H1 (cell line): ENCODE measurements at places on chromosomes 3 and 15. TPM values are rescaled to one million over a fixed set of nuclear protein-coding genes. Genes with fewer than 3 reads are reported as not detected.
A peak's percentile ranks its signal among the peaks of the same experiment; 100 is the strongest.

GRCh38 chr3:177195242-177195991 lies 1.9 kb downstream of the TBL1XR1 start:
- no peaks in the 10 kb centered on the region for H3K27me3 ChIP-seq
- DNase-seq = no peak
- H3K36me3 ChIP-seq = no peaks in the 10 kb centered on the region
- H3K4me1 ChIP-seq = peaks cover 31% of the 10 kb centered on the region
- H3K4me3 ChIP-seq = peak overlapping the region; percentile 98

GRCh38 chr3:163577271-163577670 lies 1501.0 kb downstream of the SI start:
- no peaks in the 10 kb centered on the region for H3K4me1 ChIP-seq
- no peak for DNase-seq
- no peaks in the 10 kb centered on the region for H3K36me3 ChIP-seq
- H3K27me3 ChIP-seq = no peaks in the 10 kb centered on the region
- H3K4me3 ChIP-seq = no peak overlapping the region
- H3K27ac ChIP-seq = no peak overlapping the region

GRCh38 chr3:127710155-127710941 lies 37.6 kb downstream of the ABTB1 start:
- H3K27me3 ChIP-seq = no peaks in the 10 kb centered on the region
- no peak for DNase-seq
- H3K4me3 ChIP-seq = no peak overlapping the region
- H3K27ac ChIP-seq = no peak overlapping the region
- H3K4me1 ChIP-seq = peaks cover 5% of the 10 kb centered on the region; the same call in 1 of the 2 replicates
- H3K36me3 ChIP-seq = no peaks in the 10 kb centered on the region

DNA sequence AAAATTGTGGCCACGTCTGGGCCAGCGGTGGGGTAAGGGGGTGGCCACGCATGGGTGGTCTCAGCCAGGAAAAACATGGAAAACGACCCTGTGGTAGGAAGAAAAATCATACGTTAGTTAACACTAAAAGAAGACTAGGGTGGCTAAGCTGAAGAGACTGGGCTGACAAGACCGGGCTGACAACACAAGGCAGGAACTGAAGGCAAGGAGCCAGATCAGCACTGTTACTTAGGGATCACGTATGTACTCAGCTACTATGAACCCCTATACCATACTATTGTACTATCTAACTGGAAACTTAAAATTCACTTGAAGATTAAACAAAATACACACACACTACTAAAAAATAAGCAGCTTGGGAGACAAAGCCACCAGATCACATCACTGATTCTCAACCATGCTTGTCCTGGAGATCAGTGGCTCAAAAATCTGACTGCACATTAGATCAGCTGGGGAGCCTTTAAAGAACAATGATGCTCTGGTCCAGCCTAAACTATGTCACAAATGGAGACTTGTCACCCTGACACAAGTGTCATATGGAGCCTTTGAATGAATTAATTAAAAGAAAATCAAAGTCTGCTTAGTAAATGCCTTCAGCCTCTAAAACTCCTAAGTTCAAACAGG lies 442.2 kb downstream of the SHQ1 start:
- no peak for DNase-seq
- H3K27me3 ChIP-seq = no peaks in the 10 kb centered on the region
- H3K4me3 ChIP-seq = no peak overlapping the region
- H3K36me3 ChIP-seq = no peaks in the 10 kb centered on the region

GRCh38 chr3:69203631-69204314 lies 81.4 kb upstream of the LMOD3 start:
- DNase-seq = no peak
- H3K4me3 ChIP-seq = no peak overlapping the region

GRCh38 chr3:196203846-196204245 lies 7.4 kb downstream of the ZDHHC19 start:
- H3K27ac ChIP-seq = no peak overlapping the region
- no peak overlapping the region for H3K4me3 ChIP-seq
- no peak for DNase-seq

GRCh38 chr3:185172086-185173049 lies 19.5 kb upstream of the C3orf70 start:
- H3K4me3 ChIP-seq = no peak overlapping the region
- no peaks in the 10 kb centered on the region for H3K36me3 ChIP-seq
- no peak for DNase-seq
- no peak overlapping the region for H3K27ac ChIP-seq
- H3K27me3 ChIP-seq = no peaks in the 10 kb centered on the region
- H3K4me1 ChIP-seq = peaks cover 3% of the 10 kb centered on the region

DNA sequence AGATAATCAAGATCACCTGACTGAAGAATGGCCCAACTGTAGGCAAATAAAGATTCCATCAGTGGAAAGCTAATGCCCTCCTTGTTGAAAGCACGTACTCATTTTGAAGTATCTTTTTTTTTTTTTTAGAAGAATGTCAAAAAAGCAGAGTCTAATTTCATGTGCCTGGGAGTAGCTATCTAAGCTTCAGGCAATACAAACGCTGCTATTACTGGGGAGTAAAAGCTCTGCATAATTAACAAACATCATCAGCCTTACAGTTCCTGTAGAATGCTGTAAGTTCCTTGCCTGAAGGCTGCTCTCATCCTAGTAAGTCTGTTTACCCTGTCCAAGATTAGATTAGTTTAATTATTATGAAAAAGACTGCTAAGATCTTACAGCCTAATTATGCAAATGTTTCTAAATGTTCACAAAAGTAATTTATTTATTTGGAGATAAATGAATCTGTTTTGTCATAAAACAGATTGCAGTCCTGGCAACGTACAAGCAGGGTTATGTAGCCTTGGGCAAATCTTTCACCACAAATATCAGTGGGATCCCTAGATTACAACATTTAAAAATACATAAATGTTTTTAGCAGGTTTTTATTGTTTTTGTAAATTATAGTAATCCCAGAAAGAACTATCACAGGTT lies 451.3 kb upstream of the AGTR1 start:
- H3K27me3 ChIP-seq = no peaks in the 10 kb centered on the region
- no peaks in the 10 kb centered on the region for H3K4me1 ChIP-seq
- H3K27ac ChIP-seq = no peak overlapping the region
- H3K4me3 ChIP-seq = no peak overlapping the region
- no peaks in the 10 kb centered on the region for H3K36me3 ChIP-seq

DNA sequence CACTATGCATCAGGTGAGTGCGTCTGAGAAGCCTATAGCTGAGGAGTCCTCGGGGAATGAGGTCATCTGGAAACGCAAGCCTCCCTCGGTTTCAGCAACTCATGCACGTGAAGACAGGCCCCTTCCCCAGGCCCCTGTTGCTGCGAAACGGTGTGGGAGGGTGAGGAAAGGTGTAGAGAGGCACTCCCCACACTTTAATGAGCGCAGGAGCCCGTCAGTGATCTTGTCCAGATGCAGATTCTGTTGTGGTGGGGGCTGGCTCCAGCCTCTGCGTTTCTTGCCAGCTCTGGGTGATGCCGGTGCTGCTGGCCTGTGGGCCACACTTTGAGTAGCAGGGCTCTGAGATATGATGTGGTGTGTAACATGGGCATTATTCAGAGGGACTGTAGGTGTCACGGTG lies 38.6 kb upstream of the LACTB start:
- H3K4me3 ChIP-seq = no peak overlapping the region
- no peaks in the 10 kb centered on the region for H3K36me3 ChIP-seq
- H3K4me1 ChIP-seq = peaks cover under 1% of the 10 kb centered on the region; the same call in 1 of the 2 replicates
- H3K27me3 ChIP-seq = no peaks in the 10 kb centered on the region
- H3K27ac ChIP-seq = no peak overlapping the region
- DNase-seq = no peak

GRCh38 chr3:141391991-141392316 lies 23.6 kb downstream of the ZBTB38 start:
- H3K36me3 ChIP-seq = no peaks in the 10 kb centered on the region
- DNase-seq = no peak
- no peak overlapping the region for H3K4me3 ChIP-seq
- peaks cover 18% of the 10 kb centered on the region for H3K4me1 ChIP-seq
- H3K27ac ChIP-seq = no peak overlapping the region

DNA sequence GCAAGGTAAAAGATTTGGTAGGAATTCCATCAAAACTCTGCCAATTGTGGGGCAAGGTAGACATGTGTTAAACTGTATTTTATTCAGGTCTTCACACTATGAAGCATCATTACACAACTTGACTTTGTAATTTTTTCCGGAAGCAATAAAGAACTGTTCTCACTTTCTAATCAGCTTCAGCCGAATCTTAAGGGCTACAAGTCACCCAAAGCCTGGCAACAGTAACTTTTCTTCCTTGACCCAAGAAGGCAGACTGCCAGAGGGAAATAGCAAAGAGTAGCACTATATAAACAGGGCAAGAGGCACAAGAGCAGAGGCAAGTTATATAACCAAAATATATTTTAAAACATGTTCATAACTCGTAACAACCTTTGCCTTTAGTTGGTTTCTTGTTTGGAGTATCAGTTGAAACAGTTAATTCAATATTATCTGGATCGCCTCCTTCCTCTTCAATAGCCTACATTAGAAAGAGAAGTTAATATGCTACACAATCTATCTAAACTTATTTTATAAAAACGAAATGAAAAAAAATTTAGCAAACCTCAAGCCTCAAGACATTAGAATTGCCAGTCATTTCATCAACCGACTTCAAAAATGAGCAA lies 1.4 kb downstream of the SLTM start:
- peak overlapping the region; percentile 99; the same call in 1 of the 2 replicates for H3K27ac ChIP-seq
- H3K4me1 ChIP-seq = peaks cover 8% of the 10 kb centered on the region; the same call in 1 of the 2 replicates
- H3K36me3 ChIP-seq = no peaks in the 10 kb centered on the region
- no peak for DNase-seq

GRCh38 chr3:177694316-177694715 lies 497.0 kb upstream of the TBL1XR1 start:
- no peak for DNase-seq
- no peak overlapping the region for H3K4me3 ChIP-seq
- no peaks in the 10 kb centered on the region for H3K4me1 ChIP-seq
- no peak overlapping the region for H3K27ac ChIP-seq
- no peaks in the 10 kb centered on the region for H3K36me3 ChIP-seq

ZIC1 gene
- 1.5 and 2.2 TPM in 2 replicates for total RNA-seq

ATP13A5 gene
- total RNA-seq = not detected in 2 replicates

MORC1 gene
- not detected in 2 replicates for total RNA-seq

FOXL2NB gene
- total RNA-seq = 7.3 and 7.9 TPM in 2 replicates

IQCF5 gene
- total RNA-seq = not detected in 2 replicates

STAC gene
- total RNA-seq = 16.5 and 18.1 TPM in 2 replicates

NTRK3 gene
- 4.5 and 4.6 TPM in 2 replicates for total RNA-seq

CASR gene
- 0.25 and 0.58 TPM in 2 replicates for total RNA-seq

FEZF2 gene
- total RNA-seq = not detected in 2 replicates
